ENCODE measurements at places on chromosomes 3 and 15.

- no peak for DNase-seq
These were observed 79.0 kb upstream of the SELENOK start for GRCh38 chr3:53970661-53971060.

DNA sequence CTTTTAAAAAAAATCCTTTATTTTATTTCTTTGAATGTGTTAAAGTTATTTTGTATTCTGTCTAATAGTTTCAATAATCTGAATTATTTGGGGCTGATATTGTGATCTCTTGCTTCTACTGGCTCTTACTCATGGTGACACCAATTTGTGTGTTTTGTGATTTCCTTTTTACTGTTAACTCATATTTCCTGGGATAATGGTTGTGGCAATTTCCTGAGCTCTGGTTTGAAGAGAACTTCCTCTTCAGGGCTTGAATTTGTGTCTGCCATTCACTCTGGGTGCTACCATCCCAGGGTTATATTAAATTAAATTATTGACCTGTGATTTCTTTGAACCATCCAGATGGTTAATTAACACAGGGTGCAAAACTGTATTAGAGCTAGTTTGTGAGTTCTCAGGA is 60.4 kb upstream of the RNF7 start:
- no peak for DNase-seq

DNA sequence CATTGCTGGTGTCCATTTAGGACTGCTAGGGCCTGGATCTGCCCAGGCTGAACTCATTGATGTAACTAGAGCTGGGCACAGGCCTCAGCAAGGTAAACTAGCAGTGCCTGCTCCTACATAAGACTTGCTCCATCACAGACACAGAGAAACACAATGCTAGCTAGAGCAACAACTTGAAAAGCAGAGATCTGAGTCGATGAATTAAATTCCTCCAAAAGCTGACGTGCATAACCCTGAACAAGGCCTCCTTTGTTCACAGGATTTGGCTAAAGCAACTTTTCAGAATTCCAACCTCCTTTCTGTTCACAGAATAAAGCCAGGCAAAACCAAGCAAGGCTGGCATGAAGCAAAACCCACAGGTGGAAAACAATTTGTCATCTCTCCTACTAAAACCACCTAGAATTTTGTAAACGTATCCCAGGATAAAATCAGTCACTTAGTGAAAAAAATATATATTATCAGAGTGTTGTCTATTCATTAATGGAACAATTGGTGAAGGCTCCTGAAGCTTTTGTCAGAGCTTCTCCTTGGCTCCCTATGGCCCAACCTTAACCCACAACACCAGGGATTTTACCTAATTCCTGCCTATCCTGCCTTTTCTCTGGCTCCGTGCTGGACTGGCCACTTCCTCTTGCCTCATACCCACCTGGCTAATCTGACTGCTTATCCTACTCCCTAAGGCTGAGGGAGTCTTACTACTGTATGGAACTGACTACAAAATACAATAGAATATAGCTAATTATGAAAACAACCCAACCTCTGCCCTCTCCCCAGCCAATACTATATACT is 39.9 kb downstream of the PLCH1 start:
- no peak for DNase-seq

GRCh38 chr15:35667908-35668307 is 121.9 kb upstream of the DPH6 start:
- DNase-seq: no peak

DNA sequence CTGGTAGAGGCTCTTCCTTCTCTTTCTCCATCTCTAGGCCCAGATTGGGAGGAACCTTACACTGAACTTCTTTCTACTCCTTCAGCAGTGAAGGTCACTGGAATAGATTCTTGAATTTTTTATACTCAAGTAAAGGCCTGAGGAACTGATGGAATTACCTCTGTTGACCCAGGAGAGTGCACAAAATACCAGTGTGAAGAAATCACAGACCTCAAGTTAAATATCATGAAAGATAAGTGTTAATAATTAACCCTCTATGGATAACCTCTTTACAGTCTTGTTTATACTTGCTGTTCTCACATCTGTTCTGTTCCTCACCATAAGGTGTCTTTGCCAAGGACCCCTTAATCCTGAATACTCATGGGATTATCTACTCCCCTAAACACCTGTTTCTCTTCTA is 244.4 kb upstream of the STAC start:
- no peak for DNase-seq

DNA sequence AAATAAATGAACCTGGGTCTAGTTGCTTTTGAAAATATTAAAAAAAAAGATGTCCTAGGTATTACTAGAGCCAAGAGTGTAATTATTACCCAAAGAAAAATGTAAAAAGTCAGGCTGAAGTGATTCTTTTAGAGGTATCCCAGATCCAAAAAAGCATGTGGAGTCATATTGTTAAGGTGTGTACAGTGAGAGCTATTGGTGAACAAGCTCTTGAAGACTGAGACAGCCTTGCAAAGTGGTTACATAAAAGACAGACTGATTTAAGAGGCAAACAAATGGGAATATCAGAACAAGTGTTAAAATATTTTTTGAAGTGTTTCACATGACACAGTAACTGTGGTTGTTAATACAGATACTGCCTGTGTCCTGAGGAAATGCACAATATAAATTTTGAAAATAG is 624.5 kb downstream of the PLOD2 start:
- no peak for DNase-seq

DNA sequence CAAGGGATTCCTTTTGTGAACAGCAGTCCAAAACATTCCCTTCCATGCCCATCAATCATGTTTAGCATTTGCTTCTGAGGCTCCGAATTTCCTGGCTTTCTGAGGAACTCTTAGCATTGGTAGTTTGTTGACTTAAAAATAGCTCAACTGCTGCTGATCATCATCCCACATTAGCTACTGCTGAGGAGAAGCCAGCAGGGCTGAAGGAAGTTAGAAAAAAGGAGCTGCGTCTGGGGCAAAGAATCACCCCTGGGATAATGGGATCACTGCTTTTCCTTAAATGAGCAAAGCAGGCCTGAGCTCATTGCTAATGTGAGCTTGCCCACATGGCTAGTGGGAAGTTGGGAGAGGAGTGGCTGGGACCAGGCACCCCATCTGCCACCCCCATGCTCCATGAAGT is 39.8 kb downstream of the CYP19A1 start:
- DNase-seq: no peak

DNA sequence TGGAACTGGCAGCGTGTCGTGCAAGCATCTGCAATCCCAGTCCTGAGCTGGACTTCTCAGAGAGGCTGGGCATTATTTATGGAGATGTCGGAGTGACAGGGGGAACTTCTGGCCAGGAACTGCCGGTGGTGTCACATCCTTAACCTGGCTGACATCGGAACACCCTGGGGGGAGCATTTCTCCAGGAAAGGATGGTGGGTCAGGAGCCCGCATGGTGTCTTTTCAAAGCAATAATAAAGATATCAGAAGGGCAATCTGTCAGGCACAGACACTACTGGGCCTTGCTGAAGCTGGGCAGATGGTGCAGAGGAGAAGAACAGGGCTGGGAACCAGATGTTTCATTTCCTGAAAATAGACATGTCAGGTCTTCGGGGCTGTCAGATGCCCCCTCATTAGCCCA is 133.5 kb downstream of the WNT7A start:
- DNase-seq: no peak

GRCh38 chr3:69445024-69445423 is 59.1 kb upstream of the FRMD4B start:
- DNase-seq: no peak

GRCh38 chr3:184373422-184373821 is 4.6 kb downstream of the THPO start:
- DNase-seq: no peak

All from non-pigmented ciliary epithelial cell (primary cell).